ENCODE measurements at places on chromosomes 4 and X. TPM values are rescaled to one million over a fixed set of nuclear protein-coding genes. Genes with fewer than 3 reads are reported as not detected.
A peak's percentile ranks its signal among the peaks of the same experiment; 100 is the strongest.

- H3K4me3 ChIP-seq, result no peak overlapping the region
- peak; percentile 23 for DNase-seq
- no peaks in the 10 kb centered on the region for H3K36me3 ChIP-seq
- H3K4me1 ChIP-seq, result no peaks in the 10 kb centered on the region
- no peak overlapping the region for H3K27ac ChIP-seq
These were observed 213.4 kb upstream of the LNX1 start for GRCh38 chr4:53804719-53805118.

DNA sequence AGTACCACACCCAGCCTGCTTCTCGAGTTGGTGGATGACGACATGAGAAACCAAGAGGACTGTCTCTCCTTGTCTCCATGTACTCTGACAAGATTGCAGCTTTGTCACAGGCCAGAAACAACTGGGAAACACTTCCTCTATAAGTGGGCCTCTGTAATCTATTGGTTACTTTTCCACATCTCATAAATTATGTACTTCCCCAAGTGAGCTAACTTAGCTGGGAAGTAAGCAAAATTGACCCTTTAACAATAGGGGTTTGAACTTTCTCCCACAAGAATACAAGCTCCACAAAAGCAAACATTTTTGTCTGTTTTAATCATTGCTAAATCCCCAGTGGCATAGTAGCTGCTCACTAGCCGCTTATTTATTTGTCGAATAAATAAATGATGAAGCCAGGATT is 14.1 kb upstream of the USO1 start:
- peaks cover 12% of the 10 kb centered on the region for H3K4me1 ChIP-seq
- no peak overlapping the region for H3K4me3 ChIP-seq
- DNase-seq, result no peak

DNA sequence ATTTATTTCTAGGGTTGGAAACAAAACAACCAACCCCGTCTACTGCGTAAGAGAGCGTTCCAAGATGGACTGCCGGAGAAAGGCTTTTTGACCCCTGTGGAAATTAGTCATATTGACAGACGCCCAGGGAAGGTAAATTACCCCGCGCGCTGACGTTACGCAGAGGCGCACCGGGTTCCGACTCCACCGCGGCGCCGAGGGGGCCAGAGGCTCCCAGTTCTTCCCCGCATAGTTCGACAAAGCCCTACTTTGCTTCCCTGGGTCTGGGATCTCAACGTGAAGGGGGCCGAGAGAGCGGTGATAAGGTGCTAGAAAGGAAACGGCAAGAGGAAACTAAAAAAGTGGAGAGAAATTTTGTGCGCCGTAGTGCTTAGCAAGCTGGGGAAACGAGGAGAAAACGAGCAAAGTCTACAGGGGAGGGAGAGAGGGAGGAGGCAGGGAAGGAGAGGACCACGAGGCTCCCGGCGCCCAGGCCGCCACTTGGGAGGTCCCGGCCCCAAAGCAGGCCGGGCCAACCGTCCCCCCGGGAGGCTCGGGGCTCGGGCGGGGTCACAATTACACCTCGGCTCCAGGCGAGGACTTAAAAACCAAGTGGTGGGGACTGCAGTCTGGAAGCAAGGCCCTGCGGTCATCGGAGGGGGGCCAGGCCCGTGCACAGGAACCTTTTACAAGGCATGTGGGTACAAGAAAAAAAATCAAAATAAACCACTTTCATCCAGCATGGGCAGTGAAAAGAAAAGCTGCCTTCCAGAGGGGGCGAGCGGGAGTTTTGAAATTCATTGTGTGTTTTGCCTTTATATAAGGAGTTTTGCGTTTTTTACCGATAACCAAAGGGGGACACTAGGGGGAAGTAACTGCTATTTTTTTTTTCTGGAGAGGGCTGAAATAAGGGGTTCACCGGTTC is 13.2 kb downstream of the HAND2 start:
- no peak overlapping the region for H3K4me3 ChIP-seq
- peaks cover 2% of the 10 kb centered on the region for H3K36me3 ChIP-seq
- DNase-seq, result no peak
- peaks cover 2% of the 10 kb centered on the region for H3K4me1 ChIP-seq

DNA sequence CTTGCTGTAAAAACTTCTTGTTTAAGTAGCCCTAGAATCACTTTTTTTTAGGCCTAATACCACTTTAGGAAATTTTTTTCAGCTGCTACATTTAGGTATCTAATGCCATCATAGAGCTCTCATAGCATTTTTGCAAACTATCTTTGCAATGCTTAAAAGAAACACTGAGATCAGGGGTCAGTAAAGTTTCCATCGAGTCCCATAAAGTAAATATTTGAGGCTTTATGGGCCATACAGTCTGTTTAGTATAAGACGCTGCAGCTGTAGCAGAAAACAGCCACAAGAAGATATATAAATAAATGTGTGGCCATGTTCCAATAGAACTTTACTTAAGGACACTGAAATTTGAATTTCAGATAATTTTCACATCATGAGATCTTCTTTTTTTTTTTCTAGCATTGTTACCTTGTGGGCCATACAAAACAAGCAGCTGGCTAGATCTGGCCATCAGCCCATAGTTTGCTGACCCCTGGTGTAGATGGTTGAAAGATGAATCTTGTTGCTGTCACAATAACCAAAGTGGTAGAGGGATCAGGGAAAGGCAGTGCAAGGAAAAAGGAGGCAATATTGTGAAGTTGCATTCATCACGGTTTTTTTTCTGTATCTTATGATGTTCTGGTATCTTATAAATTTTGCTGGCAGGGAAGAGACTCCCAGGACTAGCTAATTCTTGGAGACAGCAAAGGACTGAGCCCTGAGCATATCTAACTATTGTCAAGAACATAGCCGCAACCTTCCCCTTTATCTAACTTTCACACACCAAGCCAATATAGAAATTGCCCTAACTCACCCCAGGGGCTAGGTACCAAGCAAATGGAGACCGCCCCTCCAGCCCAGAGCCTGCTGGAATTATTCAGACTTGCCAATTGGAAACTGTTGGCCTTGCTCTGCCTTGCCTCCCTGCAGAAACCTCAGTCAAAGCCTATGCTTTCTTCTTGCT is 46.6 kb downstream of the RASGEF1B start:
- H3K36me3 ChIP-seq, result peaks cover 58% of the 10 kb centered on the region
- no peak for DNase-seq
- H3K4me3 ChIP-seq, result no peak overlapping the region
- H3K4me1 ChIP-seq, result peaks cover 42% of the 10 kb centered on the region
- no peaks in the 10 kb centered on the region for H3K27me3 ChIP-seq

- peaks cover 10% of the 10 kb centered on the region for H3K4me1 ChIP-seq
- no peak overlapping the region for H3K27ac ChIP-seq
- H3K36me3 ChIP-seq, result no peaks in the 10 kb centered on the region
- H3K27me3 ChIP-seq, result no peaks in the 10 kb centered on the region
- no peak for DNase-seq
These were observed 14.6 kb downstream of the HDX start for GRCh38 chrX:84487365-84488353.

DNA sequence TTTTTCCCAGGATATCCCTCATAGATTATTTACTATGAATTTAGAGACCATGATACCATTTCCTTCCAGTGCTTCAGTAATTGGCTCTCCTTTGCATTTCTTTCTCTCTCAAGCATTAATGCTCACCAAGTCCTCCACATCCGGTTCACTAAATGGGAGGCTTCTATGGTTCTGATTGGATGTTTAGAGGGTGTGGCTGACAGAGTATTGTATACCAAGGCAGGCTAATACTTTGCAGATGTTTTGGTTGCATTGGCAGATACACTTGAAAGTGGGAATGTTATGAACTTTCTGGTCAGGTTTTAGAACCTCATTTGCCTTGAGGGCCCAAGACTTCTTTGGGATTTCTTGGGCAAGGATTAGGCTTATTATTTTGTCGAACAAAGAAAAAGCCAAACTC is 24.2 kb downstream of the CBLL2 start:
- peaks cover 4% of the 10 kb centered on the region for H3K27me3 ChIP-seq
- DNase-seq, result no peak
- no peak overlapping the region for H3K27ac ChIP-seq
- no peak overlapping the region for H3K4me3 ChIP-seq
- peaks cover 7% of the 10 kb centered on the region for H3K4me1 ChIP-seq

The SLC49A3 gene
- total RNA-seq, result 2.3 TPM

The LDB2 gene
- not detected for total RNA-seq

All from activated B cell treated with CpG ODN at 0.5 μM for 24 hours (primary cell).